Ascending aorta (tissue), 2 donors: ENCODE measurements at places on chromosomes 7 and 10. TPM values are rescaled to one million over a fixed set of nuclear protein-coding genes. Genes with fewer than 3 reads are reported as not detected.

DNA sequence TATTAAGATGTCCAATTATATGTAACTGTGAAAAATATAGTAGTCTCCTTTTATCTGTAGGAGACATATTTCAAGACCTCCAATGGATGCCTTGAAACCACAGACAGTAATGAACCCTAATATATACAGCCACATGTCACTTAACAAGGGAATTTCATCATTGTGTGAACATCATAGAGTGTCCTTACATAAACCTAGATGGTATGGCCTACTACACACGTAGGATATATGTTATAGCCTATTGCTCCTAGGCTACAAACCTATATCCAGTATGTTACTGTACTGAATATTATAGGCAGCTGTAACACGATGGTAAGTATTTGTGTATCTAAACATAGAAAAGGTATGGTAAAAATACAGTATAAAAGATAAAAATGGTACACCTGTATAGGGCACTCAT, 32.4 kb downstream of the MTPN start:
- H3K36me3 ChIP-seq = peaks cover 3% of the 10 kb centered on the region
- no peaks in the 10 kb centered on the region for H3K4me1 ChIP-seq
- H3K27ac ChIP-seq = no peak overlapping the region

GRCh38 chr10:3310016-3310784, 137.6 kb upstream of the PITRM1 start:
- DNase-seq = no peak
- H3K4me1 ChIP-seq = no peaks in the 10 kb centered on the region
- H3K36me3 ChIP-seq = no peaks in the 10 kb centered on the region
- H3K4me3 ChIP-seq = no peak overlapping the region
- no peaks in the 10 kb centered on the region for H3K27me3 ChIP-seq

DNA sequence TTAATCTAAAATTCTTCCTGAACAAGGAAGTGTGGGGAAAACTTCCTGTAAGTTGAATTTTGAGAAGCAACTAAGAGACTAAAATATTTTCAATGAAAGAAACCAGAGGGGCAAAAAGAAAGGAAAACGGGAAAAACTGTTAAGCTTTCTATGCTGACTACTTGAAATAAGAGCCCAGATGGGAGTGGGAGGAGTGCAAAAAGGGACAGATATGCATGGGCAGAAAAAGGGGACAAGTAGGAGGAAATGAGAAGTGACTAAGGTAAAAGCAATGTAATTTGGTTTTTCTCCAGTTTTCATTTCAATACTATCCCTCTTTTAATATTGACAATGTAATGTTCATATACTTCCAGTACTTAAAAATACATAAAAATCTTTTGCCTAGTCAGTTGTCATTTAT, 11.1 kb downstream of the OGA start:
- peaks cover 14% of the 10 kb centered on the region for H3K4me1 ChIP-seq
- no peak overlapping the region for H3K4me3 ChIP-seq
- peaks cover 75% of the 10 kb centered on the region for H3K36me3 ChIP-seq
- no peaks in the 10 kb centered on the region for H3K27me3 ChIP-seq
- DNase-seq = no peak

DNA sequence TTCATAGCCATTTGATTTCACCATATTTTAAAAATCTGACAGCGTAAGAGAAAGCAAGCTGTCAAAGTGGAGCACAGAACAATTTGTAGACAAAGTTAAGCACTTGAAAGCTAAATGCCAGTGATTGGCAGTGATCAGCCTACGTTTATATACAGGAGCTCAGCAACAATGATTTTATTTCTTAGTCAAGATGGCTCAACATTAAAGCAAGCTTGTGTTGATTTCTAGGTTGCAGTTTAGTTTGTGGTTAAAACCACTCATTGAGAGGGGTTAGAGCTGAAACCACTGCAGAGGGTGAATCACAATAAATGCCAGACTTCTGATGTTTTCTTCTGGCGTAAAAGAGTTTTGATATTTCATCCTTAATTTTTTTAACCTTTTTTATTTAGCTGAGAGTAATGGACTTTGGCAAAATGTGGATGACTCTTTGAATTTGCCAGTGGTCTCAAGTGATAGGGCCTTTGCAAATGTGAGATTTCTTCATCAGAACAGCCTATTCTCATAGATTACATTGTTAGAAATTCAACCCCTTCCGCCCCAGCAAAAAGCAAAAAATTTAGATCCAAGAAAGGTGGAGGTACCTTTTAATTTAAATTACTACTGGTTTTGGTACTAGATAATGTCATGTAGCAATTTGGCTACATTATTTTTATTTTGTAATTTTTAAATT, 73.8 kb downstream of the SHOC2 start:
- no peak for DNase-seq
- H3K36me3 ChIP-seq = no peaks in the 10 kb centered on the region
- no peaks in the 10 kb centered on the region for H3K27me3 ChIP-seq
- H3K4me3 ChIP-seq = no peak overlapping the region
- H3K27ac ChIP-seq = no peak overlapping the region

Gene NYAP1
- total RNA-seq = 0.96 TPM

Gene LIPM
- total RNA-seq = not detected
